ENCODE measurements at places on chromosomes 13 and 19.
A peak's percentile ranks its signal among the peaks of the same experiment; 100 is the strongest.

- DNase-seq = no peak
Observed at GRCh38 chr19:9906475-9907087, 29.7 kb downstream of the OLFM2 start.

DNA sequence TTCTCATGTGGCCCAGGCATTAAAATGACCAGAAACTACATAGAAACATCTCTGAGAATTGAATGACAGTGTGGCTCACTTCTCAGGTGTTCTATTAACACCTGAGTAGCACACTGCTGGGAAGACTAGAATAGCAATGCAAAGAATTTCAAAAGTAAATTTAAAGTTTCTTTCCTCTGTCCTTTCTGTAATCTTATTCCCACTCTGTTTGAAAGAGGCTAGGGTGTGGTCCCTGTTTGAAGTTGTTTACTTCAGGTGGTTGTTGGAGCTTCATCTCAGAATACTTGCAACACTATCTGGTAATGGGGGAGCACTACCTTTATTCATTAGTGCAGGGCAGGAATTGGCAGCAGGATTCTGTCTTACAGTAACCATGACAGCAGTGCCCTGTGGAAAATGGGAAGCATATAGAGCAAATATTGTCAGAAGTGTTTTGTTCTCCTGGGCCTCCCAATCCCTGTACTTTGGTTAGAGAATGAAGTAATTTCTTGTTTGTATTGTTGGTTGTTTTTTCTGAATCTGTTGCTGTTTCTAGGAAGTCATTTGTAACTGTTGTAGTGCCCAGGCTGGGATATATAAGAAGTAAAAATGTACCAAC is 1210.2 kb upstream of the ATXN8OS start:
- no peak for DNase-seq

- no peak for DNase-seq
Observed at GRCh38 chr19:1254530-1255185, 6.3 kb downstream of the MIDN start.

- no peak for DNase-seq
Observed at GRCh38 chr19:47446534-47447469, 24.9 kb downstream of the SLC8A2 start.

DNA sequence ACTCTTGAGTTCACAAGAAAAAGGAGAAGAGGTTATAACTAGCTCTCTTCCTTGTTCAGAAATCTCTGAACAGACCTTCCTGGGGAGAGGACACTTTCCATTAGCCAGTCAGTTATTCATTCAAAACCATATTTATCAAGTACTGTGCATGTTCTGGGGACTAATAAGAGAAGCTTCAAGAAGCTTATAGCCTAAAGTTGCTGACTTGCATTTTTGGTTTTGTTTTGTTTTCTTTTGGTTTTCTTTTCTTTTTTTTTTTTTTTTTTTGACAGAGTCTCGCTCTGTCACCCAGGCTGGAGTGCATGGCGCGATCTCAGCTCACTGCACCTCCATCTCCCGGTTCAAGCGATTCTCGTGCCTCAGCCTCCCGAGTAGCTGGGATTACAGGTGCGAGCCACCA is 471.4 kb downstream of the KLF12 start:
- no peak for DNase-seq

GRCh38 chr13:100809856-100810255 is 135.3 kb upstream of the TMTC4 start:
- no peak for DNase-seq

- DNase-seq = no peak
Observed at GRCh38 chr13:110506859-110507566, 54.5 kb downstream of the RAB20 start.

DNA sequence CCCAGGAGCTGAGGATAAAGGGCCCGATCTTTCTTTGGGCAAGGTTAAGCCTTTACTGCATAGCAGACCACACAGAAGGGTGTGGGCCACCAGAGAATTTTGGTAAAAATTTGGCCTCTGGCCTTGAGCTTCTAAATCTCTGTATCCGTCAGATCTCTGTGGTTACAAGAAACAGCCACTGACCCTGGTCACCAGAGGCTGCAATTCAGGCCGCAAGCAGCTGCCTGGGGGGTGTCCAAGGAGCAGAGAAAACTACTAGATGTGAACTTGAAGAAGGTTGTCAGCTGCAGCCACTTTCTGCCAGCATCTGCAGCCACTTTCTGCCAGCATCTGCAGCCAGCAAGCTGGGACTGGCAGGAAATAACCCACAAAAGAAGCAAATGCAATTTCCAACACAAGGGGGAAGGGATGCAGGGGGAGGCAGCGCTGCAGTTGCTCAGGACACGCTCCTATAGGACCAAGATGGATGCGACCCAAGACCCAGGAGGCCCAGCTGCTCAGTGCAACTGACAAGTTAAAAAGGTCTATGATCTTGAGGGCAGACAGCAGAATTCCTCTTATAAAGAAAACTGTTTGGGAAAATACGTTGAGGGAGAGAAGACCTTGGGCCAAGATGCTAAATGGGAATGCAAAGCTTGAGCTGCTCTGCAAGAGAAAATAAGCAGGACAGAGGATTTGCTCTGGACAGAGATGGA is 8.4 kb upstream of the CEACAM19 start:
- DNase-seq = no peak

DNA sequence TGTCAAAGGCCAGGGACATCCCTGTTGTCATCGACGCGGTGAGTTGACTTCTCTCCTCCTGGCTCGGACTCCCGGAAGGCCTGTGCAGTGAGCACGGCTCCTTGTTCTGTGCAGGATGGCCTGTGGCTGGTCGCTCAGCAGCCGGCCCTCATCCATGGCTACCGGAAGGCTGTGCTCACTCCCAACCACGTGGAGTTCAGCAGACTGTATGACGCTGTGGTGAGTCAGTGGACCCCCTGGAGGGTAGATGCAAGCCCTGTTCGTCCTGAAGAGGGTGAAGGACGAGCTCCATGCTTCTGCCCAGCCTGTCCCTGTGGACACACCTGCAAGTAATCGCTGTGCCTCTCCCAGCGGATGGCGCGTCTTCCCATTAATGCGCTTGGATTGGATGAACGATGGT is 19.2 kb downstream of the NAXD start:
- DNase-seq = no peak

DNA sequence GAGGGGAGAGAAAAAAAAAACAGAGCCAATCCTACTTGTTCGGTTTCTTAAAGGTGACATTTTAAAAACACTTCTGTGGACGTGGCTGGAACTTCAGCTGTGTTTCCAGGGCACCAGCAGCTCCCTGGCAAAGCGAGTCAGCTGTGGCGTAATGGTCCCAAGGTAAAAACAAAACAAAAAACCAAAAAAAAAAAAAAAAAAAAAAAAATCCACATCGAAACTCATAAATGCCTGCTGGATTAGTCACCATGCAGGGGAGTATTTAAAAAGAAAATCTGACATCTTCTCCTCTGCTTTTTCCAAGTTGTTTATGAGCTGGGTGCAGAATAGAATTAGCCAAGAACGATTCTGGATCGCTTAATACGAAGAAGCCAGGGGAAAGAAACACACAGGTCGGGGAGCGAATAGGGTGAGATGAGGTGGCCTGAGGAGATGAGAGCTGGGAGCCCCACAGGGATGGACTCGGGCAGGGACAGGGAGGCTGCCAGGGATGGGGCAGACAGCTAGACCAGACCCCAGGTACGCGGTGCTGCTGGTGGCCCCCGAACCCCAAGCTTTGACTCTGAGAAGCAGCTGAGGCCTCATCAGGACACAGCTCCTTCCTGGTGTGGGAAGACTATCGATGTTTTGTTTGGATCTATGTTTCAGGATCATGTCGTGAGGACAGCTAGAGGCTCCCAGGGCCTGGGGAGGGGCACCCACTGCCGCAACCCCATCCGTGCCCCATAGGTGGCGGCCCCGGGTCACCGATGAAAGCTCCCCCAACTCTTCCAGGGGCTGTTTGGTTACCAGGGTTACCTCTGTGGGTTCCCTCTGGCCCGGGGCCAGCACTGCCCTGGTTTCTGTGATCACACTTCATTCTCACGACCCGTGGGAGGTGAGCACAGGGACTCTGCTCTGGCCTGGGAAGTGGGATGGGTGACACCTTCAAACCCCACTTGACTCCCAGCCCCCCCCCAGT is 3.1 kb upstream of the CTXN1 start:
- peak; percentile 46 for DNase-seq

Data from stimulated activated CD4-positive, alpha-beta T cell treated with anti-CD3 and anti-CD28 coated beads, Interleukin-12 subunit alpha, Interleukin-12 subunit beta, amount 100 ng/mL, for 48 hours (primary cell).